ENCODE measurements at places on chromosomes 16 and 17.

- no peak for DNase-seq
These were observed 407 bp downstream of the MCRIP1 start for GRCh38 chr17:81832608-81833159.

DNA sequence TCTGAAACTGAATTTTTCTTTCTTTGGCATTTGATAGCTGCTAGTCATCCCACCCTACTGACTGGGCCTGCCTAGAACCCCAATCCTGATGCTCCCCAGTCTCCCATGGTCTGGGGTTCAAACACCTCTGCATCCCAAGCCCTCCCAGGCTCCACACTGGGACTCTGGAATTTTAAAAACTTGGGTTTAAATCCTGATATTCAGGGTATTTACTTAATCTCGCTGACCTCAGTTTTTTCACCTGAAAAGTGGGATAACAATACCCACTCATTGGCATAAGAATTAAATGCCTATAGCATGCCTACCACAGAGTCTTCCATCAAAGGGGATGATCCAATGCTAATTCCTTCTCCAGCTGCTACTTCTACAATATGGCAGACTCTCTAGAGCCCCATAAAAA, 264.4 kb downstream of the NPIPA8 start:
- DNase-seq: no peak

- no peak for DNase-seq
These were observed 86.8 kb downstream of the CMIP start for GRCh38 chr16:81531419-81531821.

DNA sequence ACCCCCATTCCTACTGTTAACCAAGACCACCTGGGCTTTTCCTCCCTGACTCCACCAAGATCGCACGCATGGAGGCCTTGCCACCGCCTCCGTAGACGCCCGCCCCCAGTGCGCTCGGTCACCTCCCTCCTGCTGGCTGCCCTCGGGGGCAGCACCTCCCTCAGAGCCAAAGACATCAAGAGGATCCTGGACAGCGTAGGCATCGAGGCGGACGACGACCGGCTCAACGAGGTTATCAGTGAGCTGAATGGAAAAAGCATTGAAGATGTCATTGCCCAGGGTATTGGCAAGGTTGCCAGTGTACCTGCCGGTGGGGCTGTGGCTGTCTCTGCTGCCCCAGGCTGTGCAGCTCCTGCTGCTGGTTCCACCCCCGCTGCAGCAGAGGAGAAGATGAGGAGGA, 1.2 kb downstream of the EFCAB3 start:
- DNase-seq: peak; percentile 20

DNA sequence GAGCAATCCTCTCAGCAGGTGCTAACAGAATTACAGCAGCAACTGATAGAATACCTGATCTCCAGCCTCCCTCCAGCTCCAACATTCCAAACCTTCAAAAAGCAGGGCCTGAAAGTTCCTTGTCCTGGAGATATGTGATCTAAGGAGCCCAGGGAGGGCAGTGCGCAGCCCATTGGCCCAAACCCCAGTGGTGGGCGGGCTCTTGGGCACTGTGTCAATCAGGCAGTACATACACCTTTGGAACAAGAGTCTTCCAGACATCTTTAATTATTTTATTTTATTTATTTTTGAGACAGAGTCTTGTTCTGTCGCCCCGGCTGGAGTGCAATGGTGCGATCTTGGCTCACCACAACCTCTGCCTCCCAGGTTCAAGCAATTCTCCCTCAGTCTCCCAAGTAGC, 24.2 kb downstream of the SLC12A3 start:
- peak; percentile 73 for DNase-seq

DNA sequence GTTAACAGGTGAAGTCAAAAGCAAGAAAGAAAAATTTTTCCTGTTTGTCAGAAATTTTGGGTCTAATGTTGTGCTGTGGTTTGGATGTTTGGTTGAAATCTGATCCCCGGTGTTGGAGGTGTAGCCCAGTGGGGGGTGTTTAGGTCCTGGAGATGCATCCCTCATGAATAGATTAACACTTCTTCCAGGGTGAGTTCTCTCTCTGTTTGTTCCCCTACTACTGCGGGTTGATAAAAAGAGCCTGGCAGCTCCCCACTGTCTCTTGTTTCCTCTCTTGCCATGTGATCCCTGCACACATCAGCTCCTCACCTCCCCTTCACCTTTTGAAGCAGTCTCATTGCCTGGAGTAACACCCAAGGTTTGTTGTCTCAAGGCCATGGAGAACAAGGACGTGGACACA, 14.6 kb upstream of the CDH8 start:
- no peak for DNase-seq

- DNase-seq: peak; percentile 75
These were observed 127.3 kb downstream of the MGAT5B start for GRCh38 chr17:76995387-76996105.

- DNase-seq: no peak
These were observed 22.9 kb downstream of the CLUH start for GRCh38 chr17:2688351-2689342.

GRCh38 chr16:46973996-46974324, 486 bp upstream of the DNAJA2 start:
- no peak for DNase-seq

- DNase-seq: no peak
These were observed 10.7 kb upstream of the GSDMA start for GRCh38 chr17:39951924-39952679.

DNA sequence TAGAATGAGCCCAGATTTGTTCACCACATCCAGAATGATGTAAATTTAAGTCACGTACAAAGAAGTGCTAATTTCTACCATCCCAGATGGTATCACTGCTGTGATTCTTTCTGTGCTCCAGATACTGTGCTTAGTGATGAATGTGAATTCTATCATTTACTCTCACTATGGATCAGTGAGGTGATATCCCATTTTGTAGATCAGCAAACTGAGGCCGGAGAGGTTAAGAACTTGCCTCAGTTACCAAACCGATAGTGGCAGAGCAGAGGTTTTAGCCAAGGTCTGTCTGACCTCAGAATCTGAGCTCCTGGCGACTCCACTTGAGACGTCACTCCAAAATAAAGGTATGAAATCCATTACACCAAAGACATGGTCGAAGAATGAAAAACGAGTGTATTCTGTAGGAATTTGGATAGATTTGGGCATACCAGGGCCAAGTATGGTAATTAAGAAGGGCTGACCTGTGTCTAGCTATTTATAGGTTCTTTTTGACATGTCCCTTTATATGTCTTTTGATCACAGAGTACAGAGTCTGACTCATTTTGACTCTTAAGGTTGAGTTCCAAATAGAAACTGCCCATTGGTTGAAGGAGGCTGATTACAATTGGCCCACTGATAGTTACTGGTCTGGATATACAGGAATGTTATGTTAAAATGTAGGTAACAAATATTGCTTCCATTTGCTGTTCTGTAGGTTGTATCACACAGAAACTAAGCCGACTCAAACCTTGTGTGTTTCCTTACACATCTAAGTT, 10.0 kb downstream of the MAP2K6 start:
- DNase-seq: no peak

DNA sequence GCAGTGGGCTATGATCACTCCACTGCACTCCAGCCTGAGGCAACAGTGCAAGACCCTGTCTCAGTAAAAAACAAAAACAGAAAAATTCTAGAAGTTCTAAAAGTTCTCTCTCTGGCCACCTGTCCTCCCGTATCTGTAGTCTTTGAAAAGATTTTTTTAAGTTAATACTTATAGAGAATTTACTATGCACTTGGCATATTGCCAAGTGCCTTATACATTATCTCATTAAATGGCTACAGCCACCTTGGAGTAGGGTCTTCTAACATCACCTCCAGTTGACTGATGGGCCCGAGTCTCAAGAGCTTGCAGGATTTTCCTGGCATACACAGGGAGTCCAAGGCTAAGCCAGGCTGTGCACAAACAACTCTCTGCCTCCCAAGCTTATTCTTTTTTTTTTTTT, 44.7 kb downstream of the TMEM186 start:
- DNase-seq: no peak

DNA sequence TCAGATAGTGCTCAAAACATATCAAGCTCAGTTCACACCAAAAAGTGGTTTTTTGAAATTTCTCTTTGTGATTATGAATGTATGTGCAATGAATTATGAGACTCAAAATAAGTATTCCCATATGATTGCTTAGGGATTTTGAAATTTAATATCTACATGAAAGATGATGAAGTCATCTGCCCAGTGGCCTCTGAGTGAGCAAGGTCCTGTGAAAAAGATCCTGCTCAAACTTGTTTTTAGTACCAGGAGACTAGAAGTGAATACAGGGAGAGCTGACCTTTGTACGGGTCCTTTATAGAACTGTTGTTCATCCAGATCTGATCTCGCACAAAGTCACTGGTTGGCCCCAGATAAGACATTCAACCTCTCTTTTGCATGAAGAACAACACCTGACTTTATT, 151.9 kb upstream of the MAF start:
- DNase-seq: no peak

DNA sequence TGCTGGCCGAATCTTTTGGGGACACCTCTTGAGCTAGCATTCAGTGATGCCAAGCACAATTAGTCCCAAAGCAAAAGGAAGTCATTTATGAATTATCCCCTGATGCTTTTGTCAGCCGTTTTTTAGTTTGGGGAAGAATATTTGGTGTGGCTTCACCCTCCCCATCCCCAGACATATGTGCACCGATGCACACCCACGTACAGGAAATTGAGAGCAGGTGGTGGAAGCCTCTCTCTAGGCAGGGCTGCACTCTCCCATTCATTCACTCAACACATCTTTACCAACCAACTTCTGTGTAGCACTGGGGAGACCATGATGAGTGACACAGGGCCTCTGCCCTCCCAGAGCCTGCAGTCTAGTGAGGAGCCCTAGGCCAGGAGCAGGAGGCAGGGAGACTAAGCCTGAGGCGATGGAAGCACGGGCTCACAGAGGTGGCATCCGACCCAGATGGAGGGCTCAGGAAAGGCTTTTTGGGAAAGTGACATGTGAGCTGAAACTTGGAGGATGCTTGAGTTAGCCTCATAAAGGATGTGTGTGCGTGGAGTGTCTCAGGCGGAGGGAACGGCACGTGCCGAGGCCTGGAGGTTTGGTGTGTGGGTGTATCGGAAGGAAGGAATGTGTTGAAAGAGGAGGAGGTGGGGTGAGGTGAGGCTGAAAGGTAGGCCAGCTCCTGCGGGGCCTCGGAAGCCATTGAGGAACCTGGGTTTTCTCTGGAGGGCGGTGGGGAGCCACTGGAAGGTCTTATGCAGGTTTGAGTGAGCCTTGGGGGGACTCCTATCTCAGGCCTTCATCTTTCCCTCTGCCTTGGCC, 43.8 kb downstream of the PSME3IP1 start:
- DNase-seq: peak; percentile 16

DNA sequence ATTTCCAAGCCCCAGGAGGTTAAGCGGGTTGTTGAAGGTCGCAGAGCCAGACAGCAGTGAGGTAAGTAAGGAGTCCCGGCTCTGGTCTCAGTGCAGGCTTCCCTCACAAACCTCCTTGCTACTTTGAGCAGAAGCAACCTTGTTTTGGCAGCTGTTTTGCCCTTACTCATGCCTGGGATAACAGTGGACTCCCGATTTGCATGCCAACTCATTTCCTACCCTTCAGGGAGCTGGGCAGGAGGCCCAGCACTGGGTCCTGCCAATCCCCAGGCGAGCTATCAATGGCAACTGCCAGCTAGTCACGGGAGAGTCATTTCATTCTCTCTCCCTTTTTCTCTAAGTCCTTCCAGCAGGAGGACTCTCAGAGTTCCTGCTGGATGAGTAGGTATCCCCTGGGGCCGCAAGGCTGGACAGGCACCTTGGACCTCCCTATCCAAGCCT, 72.0 kb upstream of the KSR1 start:
- peak; percentile 32 for DNase-seq

DNA sequence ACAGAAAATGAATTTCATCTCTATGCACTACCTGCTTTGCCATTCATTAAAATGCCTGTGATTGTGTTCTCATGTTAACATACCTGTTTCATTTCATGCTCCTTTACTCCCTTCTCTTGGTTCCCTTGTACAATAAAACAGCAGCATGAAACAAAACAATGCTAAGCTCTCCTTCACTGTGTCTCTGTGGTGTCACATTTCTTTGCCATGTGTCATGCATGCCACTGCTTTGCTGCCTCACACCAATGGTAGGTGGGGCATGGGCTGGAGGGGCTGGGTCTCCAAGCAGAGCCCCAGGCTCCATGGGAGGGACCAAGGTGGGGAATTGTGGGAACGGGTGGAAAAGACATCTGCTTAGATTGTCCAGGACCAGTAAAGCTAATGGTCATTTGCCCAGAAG, 83.6 kb downstream of the RGS9 start:
- peak; percentile 46 for DNase-seq

DNA sequence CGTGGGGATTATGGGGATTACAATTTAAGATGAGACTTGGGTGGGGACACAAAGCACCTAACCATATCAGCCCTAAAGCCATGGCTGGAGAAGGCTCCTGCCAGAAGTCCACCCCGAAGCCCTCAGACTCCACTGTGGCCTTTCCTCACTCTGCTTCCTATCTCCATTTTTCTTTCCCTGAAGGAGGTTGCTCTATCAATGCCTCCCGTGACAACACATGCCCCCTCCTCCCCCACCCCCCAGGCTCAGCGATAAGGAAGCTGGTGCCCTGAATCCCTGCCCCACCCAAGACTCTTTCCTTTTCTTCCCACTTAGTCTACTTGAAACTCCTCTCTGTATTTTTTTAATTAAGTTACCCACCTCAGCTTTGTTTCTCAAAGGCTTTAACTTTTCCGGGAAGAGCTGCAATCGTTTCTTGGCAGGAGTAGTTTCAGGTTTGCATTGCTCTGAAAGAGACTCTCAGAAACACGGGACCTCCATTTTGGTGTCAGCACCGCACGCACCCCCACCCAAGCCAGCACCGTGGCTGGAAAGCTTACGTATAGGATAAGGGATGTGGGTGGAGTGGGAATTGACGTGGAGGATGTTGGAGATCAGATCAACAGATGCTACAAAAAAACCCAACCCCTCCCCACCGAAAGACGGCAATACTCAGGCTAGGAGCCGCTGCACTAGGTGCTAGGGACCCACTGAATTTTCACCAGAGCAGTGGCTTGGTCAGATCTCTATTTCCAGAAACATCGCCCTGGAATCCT, 15.2 kb upstream of the CA4 start:
- no peak for DNase-seq

DNA sequence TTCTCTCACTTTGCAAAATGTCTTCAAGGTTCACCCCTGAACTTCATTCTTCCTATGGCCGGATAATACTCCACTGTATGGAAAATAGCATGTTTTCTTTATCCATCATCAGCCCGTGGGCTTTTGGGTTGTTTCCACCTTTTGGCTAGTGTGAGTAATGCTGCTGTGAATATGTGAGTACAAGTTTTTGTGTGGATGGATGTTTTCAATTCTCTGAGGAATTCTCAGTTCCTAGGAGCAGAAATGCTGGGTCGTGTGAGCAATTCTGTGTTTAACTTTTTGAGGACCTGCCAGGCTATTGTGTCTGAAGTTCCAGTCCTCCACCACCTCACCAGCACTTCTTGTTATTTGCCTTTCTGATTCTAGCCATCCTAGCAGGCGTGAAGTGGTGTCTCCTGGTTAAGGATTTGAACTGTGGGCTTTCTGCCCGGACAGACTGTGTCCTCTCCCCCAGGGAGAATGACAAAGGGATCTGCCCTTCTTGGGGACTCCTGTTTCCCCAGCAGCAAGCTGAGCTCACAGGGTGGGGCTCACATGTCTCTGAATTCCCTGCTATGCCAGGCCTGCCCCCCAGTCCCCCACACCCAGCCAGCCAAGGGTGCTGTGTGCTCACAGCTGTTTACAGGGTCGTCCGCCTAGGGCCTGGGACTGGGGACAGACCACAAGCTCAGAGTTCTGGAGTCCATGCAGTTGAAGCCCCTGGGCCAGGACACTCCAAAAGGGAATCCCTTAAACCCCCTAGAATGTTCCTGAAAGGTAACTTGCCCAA, 92.2 kb upstream of the CIBAR2 start:
- no peak for DNase-seq

Data from ELF-1 (cell line).